ENCODE measurements at places on chromosomes 7 and 10. TPM values are rescaled to one million over a fixed set of nuclear protein-coding genes. Genes with fewer than 3 reads are reported as not detected.

DNA sequence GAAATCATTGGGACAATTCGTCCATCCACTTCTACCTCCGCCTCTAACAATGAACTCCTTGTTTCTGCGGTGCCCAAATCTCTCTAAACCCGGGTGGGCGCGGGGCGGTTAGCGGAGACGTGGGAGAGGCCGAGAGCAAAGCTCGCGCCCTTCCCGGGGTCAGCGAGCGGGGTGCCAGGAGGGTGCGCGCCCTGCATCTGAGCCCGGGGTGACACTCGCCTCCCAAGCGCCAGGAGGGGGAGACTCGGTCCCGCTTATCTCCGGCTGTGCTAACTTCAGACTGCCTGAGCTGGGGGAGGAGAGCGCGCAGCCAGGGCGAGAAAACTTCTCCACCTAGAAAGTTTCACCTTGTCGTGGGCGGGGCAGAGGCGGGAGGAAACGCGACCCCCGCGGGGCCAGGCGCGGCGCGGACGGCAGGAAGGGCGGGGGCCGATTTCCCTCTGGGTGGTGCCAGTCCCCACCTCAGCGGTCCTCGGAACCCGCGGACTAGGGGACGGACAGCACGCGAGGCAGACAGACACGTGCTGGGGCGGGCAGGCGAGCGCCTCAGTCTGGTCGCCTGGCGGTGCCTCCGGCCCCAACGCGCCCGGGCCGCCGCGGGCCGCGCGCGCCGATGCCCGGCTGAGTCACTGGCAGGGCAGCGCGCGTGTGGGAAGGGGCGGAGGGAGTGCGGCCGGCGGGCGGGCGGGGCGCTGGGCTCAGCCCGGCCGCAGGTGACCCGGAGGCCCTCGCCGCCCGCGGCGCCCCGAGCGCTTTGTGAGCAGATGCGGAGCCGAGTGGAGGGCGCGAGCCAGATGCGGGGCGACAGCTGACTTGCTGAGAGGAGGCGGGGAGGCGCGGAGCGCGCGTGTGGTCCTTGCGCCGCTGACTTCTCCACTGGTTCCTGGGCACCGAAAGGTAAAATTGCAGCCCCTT is at the start of gene MET:
TSS of gene MET (plus strand) at position 516 of the 915 bp plus-strand sequence. CDS start 26,889 bp downstream, outside the sequence.
- DNase-seq = peak; percentile 93

GRCh38 chr10:70561558-70561957 is 41.0 kb downstream of the PRF1 start:
- DNase-seq = no peak

DNA sequence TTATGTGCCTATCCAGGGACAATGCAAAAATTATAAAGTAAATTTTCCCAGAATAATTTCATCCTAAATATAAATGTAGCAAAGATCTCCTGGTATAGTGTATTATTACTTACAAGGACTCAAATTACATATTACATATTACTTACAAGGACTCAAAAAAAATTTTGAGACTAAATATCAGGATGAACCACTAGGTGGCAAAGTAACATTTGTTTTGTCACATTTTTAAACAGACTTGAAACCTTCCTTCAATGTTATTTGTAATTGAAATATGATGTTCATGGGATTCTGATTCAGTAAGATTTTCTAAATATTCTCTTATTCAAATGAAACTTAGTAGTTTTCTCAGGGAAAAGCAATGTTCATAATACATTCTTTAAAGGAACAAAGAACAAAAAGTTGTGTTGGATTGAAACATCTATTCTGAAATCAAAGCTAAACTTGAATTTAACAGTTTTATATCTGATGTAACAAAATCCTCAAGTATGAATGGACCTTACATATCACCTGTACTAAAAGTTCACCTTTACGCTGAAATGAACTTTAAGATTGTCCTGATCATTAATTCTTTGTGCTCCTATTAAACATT is 74.3 kb upstream of the GNAI1 start:
- DNase-seq = peak; percentile 59

CNPY1 gene
- polyA plus RNA-seq = not detected

SEMA3C gene
- polyA plus RNA-seq = 12.3 TPM
